Hindlimb muscle (tissue), 1 donor: ENCODE measurements at places on chromosomes 3 and 15. TPM values are rescaled to one million over a fixed set of nuclear protein-coding genes. Genes with fewer than 3 reads are reported as not detected.

- DNase-seq: no peak
Measured at GRCh38 chr3:67048067-67048714, 50.1 kb downstream of the KBTBD8 start.

DNA sequence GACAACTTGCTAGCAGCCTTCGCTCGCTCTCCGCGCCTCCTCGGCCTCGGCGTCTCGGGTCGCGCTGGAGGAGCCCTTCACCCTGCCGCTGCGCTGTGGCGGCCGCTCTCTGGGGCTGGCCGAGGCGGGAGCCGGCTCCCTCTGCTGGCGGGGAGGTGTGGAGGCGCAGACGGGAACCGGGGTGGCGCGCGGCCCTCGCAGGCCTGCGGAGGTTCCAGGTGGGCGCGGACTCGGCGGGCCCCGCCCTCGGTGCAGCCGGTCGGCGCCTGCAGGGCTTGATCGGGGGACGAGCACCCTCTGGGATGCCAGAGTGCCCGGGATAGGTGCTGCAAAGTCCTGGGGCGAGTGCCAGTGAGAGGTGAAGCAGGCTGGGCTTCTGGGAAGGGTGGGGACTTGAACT, 989.9 kb downstream of the ROBO2 start:
- DNase-seq: no peak

Gene SPINK8
- polyA plus RNA-seq: not detected

GRCh38 chr3:159911664-159912037, 77.0 kb upstream of the IL12A start:
- no peak for DNase-seq

GRCh38 chr3:58000306-58001085, 7.7 kb upstream of the FLNB start:
- no peak for DNase-seq

Gene RARB
- polyA plus RNA-seq: 11.2 TPM

GRCh38 chr3:71232175-71232679, 351.3 kb downstream of the FOXP1 start:
- DNase-seq: no peak

GRCh38 chr3:115341208-115341607, 194.1 kb upstream of the ZBTB20 start:
- DNase-seq: no peak

DNA sequence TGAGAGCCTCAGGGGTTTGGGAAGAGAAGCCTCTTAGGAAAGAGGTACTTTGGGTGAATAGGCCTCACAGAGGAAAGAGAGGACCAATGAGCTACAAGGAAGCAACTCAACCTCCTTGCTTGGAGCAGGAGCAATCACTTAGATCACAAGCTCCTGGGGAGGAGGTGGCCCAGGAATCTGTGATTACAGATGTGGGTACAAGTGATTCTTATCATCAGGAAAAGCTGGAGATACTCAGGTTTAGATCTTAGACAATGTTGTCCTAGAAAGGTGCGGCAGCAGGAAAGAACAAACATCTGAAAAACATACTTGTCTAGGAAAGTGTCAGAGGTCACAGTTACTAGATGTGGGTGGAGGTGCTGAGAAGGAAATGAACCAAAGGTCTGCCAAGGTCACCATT, 8.2 kb downstream of the PARP16 start:
- DNase-seq: no peak

DNA sequence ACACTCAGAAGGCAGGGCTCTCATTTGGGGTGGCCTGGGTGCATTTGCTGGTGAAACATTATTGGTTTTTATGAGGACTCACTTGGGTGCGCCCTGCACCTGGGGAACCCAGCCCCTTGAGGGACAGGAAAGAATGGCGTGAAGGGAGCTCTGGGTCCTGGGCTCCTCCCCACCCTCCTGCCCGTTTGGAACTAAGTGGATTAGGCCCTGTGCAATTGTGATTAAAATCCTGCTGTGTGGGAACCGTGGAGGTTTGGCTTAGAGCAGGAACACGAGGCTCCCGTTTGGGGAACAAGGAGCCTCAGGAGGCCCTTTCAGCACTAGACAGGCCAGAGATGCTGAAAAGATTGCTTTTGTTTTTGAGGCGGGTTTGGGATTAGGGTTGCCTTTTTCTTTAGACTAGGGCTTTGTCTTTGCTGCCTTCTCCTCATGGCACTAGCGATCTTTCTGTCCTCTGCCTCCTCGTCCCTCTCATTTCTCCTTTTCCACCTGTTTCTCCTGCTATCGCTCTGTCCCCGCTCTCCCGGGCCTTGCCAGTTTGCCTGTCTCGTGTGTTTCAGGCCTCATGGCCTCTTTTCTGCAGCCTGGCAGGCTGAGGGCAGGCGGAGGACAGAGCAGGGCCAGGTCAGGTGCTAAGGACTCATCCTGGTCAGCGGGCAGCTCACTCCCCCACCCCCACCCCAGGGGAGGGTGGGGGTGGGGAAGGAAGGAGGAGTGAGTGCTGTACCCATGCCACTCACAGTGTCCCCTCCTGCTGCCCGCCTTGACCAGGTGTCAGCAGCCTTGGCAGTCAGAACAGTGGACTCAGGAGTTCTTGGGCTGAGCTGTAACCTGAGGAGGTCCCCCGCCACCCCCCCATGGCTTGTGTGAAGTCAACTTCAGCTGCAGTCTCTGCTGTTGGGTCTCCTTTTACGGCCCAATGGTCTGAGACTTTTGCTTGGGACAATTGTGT, 8.6 kb downstream of the MAPKAPK3 start:
- no peak for DNase-seq

Gene MYLK
- polyA plus RNA-seq: 23.9 TPM

Gene FBXW12
- polyA plus RNA-seq: 0.14 TPM

DNA sequence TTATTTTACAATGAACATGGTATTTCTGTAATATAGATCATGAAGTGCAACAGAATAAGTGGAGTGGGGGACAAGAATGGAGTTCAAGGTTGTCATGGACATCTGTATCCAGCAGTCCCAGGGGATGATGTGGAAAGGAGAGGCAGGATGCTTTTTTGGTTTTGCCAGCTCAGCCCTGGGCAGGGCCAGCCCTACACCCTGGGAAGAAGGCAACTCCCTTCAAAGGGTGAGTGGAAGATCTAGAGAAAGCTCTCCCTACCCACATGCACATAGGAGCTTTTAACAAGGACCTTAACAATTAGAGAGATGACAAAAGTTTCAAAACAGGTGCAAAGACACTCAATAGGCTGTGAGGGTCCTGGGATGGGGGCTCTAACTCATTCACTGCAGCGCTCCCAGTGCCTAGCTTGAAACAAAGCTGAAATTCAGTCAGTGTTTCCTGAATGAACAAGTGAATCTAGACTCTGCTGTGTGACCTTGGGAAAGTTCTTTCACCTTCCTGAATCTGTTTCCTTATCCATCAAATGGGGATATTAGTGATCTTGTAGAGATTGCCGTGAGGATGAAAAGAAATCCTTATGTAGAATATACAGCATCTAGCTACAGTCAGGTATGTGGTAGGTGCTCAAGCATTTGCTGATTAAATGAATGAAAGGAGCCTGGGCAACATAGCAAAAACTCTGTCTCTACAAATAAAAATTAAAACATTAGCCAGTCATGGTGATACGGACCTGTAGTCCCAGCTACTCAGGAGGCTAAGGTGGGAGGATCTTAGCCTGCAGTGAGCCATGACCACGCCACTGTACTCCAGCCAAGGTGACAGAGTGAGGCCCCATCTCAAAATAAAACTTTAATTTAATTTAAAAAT, 14.3 kb downstream of the BHLHE40 start:
- no peak for DNase-seq
